ENCODE measurements at places on chromosomes 7 and 10. TPM values are rescaled to one million over a fixed set of nuclear protein-coding genes. Genes with fewer than 3 reads are reported as not detected.
A peak's percentile ranks its signal among the peaks of the same experiment; 100 is the strongest.

CDHR1 gene
- 1.5 TPM for total RNA-seq

MYH16 gene
- total RNA-seq = not detected

GRCh38 chr7:98107313-98107721 lies 655 bp downstream of the LMTK2 start:
- no peak for DNase-seq

DNA sequence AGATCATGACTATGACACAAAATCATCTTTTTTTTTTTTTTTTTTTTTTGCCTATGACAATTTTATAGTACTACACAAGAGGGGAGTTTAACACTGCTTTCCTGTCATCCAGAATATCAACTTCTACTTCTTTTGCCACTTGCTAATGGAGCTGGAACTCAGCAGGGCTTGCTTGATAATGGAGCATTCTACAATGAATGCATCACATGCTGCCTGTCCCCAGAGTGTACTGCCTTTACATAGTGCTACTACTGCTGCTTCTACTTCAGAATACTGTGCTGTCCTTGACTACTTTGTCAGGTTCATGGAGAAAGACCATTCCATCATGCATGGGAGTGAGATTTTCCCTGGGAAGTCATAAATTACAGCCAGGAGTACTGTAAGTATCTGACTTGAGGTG lies 338.6 kb upstream of the SEMA3A start:
- no peak for DNase-seq

DNA sequence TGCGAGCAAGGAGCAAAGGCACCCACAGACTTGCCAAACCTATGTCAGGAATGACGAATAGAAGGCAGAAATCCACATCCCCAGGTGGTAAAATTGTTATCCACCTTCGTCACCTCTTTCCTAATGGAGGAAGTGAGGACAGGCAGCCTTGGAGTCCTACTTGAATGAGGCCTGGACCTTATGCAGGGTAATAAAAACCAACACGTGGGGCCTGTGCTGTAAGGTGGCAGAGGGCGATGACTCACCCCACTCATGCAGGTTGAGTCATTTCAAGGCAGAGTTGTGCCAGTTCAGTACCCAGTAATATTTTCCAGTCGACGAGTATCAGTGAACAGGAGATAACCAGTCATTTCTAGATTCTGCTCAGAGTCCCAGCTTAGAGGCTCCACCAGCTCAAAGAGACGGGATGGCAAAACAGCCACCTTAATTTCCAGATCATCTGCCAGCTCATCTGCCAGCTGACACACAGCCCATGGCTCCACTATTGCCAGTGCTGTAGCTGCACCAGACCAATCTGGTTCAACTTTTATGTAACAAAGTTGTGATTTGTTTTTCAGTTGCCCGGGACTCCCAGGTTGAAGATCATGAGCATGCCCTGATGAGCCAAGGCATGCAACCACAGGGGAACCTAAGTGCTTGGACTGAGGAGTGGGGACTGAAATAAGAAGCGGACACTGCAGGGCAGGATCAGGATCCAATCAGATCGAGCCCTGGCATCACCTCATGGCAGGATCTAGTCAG lies 176.2 kb upstream of the ITGB1 start:
- DNase-seq = peak; percentile 66

DNA sequence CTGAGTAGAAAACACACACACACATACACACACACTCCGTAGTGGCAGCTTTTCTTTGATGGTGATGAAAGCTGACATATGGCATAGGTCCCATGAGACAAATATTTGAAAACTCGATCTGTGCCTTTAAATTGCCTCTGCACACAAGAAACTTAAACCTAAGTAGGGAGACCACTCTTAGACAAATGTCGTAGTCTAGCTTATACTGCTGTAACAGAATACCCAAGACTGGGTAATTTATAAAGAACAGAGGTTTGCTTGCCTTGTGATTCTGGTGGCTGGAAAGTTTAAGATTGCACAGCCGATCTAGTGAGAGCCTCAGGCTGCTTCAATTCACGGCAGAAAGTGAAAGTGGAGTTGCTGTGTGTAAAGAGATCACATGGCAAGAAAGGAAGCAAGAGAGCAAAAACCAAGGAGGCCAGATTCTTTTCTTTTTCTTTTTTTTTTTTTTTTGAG lies 489.4 kb upstream of the SORCS1 start:
- no peak for DNase-seq

DNA sequence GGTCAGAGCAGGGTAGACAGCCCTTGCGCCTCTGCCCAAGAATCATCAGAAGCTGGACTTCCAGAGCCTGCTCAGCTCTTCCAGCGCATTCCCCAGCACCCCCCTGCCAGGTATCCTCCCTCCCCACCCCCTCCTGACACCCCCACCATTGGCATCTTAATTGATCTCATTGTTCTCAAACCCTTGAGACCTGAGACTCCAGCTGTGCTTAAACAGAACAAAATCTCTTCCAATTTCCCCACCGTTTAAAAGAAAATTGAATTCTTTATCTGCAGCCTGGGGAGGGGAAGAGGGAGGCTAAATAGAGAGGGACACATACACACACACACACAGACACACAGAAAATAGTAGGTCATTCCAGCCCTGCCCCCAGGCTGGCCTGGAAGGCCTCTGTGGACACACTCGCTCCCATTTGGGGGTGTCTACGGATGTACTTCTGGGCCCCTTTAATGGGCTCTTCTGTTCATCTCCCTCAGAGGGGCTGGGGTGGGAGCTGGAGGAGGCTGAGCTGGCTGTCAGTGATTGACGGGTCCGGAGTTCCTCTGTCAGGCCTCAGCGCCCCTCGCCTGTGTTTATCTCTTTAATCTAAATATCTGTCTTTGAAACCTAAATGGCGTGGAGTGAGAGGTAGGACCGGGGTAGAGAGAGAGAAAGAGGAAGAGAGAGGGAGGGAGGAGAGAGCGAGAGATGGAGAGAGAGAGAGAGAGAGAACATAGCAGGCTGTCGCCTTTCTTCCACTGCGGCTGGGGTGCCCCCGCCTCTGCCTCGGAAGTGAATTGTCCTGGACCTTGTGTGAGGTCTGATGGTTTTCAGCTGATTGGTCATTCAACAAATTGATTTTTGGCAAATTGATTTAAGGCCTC lies 61.7 kb downstream of the C10orf105 start:
- no peak for DNase-seq

GRCh38 chr10:118596426-118597124 lies 1.1 kb upstream of the PRLHR start:
- DNase-seq = no peak

DNA sequence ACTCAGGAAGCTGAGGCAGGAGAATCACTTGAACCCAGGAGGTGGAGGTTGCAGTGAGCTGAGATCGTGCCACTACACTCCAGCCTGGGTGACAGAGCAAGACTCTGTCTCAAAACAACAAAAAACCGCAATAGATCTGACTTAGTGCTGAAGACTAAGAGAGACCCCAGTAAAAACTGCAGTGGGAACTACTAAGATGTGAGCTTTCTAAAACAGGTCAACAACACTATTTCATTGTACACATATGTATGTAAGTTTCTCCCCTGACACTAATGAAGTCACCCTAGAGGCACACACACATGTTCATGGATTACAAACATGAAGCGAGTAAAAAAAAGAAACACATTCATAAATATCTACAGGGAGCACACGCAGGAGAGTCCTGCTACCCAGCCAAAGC lies 68.3 kb downstream of the PDE1C start:
- no peak for DNase-seq

DNA sequence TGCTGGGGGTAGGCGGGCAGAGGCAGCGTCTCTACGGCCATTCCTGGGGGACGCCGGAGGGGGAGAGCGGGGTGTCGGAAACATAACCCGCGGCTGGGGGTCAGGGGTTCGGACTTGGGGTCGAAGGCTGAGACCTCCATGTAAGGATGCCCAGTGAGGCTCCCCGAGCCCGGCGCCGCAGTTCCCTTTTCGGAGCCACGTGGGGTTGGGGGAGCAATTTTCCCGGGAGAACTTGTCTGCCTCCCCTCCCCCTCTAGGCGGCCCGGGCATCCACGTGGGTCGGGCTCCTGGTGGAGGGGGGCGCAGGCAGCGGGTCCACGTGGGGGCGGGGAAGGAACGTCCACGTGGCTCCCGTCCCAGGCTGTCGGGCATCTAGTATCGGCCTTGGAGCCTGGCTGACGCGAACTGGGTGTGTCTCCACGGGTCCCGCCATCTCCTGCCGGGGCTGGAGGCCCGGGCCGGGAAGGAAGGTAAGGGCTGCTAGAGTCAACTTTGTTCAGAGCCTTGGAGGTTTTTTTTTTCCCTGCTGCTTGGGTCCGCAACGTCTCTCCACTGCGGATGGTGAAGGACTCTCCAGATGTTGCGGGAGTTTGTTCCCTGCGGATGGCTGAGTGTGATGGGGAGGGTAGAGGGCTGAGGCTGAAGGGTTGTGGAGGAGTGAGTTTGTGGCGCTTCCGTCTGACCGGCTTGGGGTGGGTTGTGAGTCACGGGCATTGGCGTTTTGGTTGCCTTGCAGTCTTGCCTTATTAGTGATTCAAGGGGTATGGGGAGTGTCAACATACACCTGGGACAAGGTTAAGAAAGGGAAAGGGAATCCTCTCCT lies 744 bp downstream of the PPRC1 start:
- DNase-seq = peak; percentile 86

DNA sequence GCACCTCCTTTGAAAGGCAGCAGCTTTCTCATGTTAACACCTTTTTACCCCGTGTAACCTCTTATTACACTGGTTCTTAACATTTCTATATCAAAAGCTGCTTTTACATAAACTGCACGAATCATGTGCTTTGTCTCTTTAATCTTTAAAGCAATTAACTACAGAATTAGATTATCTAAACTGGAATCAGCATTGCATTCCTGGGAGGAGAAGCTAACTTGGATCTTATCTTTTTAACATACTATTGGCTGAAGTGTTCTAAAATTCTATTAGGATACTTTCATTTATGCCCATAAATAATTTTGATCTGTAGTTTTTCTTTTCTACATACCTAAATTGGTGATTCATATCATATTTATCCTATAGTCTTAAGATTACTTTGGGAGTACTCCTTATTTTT lies 428.4 kb upstream of the IGFBP3 start:
- DNase-seq = no peak

DNA sequence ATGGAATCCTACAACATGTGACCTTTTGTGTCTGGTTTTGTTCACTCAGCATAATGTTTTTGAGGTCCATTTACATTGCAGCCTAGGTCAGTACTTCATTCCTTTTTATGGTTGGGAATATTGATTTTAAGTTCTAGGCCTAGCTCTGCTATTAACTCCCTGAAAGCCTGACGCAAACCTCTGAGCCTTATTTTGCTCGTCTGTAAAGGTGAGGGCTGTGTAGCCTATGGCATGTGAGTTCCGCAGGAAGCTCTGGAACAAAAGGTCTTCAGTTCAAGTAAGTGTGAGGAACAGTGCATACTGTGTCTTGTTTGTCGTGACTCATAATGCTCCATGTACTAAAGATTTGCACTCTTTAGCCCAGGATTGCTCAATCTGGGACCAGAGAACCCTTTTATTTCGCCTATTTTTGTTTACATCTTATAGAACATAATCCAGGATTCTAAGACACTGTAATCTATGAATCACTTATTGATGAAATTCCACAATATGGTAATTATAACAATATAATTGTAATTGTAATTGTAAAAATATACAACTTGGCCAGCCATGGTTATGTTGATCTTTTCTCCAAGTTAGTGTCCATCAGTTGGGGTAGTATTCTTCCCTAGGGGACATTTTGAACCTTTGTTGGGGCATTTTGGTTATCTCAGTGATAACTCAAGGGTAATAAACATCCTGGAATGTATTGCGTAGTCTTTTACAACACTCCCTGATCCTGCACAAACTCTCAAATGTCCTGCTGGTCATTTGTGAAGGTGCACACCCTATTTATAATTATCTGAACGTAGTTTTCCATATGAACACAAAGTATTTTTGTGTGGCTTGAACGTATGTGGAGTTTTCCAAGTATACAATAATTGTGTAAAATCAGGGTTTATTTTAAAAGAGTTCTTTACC lies 184.7 kb downstream of the VTI1A start:
- DNase-seq = no peak

DNA sequence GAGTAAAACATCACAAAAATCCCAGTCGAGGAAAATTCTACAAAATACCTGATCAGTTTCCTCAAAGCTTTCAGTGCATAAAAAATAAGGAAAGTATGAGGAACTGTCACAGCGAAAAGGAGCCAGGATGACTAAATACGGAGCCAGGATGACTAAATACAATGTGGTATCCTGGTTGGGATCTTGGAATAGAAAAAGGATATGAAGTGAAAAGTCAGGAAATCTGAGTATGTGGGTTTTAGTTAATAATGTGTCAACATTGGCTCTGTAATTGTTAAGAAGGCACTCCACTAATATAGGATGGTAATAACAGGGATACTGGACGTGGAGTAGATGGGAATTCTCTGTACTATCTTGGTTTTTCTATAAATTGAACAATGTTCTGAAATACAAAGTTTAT lies 175.5 kb downstream of the SUGCT start:
- no peak for DNase-seq

GRCh38 chr7:81165070-81165469 lies 246.2 kb upstream of the SEMA3C start:
- no peak for DNase-seq
